ENCODE measurements at places on chromosomes 3 and 15.
A peak's percentile ranks its signal among the peaks of the same experiment; 100 is the strongest.

DNA sequence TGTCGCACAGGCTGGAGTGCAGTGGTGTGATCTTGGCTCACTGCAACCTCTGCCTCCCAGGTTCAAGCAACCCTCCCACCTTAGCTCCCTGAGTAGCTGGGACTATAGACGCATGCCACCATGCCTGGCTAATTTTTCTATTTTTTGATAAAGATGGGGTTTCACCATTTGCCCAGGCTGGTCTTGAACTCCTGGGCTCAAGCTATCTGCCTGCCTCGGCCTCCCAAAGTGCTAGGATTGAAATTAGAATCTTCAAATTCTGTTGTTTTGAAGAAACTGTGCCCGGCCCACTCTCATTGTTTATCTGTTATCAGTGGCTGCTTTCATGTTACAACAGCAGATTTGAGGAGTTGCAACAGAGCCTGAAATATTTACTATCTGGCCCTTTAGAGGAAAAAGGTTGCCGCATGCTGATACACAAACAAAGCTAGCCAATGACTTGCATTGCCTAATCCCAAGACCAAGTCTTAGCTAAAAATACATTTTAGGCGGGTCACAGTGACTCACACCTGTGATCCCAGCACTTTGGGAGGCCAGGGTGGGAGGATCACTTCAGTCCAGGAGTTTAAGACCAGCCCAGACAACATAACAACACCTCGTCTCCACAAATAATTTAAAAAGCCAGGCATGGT is 43.2 kb upstream of the PPP4R2 start:
- no peak for DNase-seq

GRCh38 chr15:71705151-71705550 is 105.2 kb upstream of the NR2E3 start:
- DNase-seq = no peak

DNA sequence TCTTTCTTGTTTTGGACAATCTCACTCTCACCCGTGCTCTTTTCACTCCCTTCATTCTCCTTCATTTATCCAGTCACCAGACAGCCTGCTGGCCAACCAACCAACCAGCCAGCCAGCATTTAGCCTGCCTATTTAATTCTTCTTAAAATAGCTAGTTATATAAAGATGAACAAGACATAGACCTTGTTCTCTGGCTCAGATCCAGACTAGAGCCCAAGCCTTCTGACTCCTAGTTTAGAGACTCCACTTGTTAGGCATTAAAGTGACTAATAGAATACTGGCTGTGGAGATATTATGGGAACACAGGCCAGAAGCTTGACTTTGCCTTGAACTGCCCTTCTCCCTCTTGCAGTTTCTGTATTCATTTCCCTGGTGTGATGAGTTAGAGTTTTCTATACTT is 215.3 kb upstream of the THRB start:
- no peak for DNase-seq

- no peak for DNase-seq
Observed at GRCh38 chr3:28745436-28745835, 396.8 kb upstream of the AZI2 start.

GRCh38 chr3:83500422-83500821 is 1458.4 kb upstream of the CADM2 start:
- DNase-seq = no peak

- peak; percentile 79 for DNase-seq
Observed at GRCh38 chr3:50242851-50243542, 7.0 kb downstream of the GNAI2 start.

DNA sequence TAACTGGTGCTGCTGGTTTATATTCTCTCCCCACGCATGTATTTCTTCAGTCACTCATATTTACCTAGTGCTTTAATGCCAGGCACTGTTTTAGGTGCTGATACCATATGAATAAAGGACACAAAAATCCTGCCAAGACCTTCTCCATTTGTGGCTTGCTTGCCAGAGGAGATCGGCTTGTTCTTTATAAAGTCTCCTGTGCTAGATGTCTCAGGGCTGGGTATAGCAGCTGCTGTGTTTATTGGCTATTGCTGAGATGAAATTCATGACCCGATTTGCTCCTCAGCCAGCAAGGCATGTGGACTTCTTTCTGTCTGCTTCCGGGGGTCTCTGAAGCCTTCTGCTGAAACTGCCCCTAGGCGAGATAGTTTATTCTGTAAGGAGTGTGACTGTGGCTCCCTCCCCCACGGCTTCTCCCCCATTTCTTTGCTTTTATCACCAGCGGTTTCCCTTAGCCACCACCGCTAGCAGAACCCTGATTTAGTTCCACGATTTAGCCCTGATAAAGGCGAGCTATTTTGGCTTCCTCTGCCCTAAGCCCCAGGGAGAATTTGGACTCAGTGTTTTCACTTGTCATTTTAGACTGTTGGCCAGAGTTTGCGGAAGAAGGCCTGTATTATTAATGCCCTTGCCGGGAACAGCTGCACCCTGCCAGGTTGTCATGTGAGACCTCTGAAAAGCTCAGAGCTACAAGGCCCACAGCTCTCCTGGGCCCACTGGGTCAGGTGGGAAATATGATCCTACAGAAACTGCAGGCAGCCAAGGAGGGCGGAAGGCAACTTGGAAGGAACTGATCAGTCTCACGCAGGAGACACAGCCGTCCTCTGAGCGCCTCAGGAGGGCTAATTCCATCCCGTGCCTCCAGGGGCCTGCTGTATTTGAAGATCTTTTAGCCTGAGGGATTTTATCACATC is 46.8 kb downstream of the ST6GAL1 start:
- DNase-seq = no peak

GRCh38 chr3:194971965-194972364 is 286.3 kb downstream of the FAM43A start:
- no peak for DNase-seq

DNA sequence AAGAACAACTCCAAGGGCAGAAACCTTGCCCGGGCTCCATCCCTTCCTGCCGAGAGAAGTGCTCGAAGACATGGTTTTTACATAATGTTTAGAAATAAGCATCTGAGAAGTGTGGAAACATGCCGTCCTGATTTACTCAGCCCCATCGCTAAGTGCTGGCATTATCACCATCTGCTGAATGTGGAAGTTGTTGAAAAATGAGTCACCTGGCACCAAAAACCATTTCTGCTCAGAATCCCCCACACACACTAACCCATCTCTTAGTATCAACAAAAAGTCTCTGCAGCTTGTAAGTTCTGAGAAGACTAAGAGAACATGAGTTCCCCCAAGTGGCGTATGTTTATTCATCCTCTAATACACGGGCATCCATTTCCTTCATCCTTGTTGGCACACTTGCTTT is 51.0 kb upstream of the ARL8B start:
- DNase-seq = no peak

GRCh38 chr15:88191812-88192165 is 64.8 kb downstream of the NTRK3 start:
- DNase-seq = no peak

DNA sequence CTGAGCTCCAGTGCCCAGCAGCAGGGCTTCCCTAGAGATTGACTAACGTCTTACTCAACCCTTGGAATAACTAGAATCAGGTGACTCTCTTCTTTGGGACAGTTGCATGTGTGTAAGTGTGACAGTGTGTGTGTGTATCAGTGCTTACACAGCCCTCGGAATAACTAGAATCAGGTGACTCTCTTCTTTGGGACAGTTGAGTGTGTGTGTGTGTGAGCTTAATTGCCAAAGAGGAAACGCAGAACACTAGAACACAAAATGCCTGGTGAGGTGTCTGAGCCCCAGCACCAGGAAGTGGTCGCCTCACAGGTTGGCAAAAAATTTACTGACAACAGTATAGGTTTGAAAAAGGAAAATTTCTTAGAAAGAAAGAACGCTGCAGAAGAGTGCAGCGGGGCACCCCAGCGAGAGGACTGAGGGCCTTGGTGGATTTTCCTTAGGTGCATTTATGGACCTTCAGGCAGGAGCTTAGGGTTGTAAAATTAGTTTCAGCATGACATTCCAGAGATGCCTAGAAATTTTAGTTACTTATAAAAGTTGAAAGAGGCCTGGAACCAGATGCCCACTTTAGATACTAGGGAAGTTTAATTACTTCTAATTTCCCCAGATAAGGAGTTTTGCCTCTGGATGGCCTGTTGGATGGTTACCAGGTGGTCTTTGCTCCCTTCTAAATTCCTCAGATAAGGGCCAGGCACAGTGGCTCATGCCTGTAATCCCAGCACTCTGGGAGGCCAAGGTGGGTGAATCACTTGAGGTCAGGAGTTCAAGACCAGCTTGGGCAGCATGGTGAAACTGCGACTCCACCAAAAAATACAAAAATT is 3.7 kb upstream of the WDR82 start:
- DNase-seq = no peak

- DNase-seq = no peak
Observed at GRCh38 chr3:8888301-8888915, 74.9 kb downstream of the RAD18 start.

GRCh38 chr15:25242957-25243799 is 195.6 kb downstream of the UBE3A start:
- DNase-seq = no peak

Data from germinal center (tissue), 1 donor.